ENCODE measurements at places on chromosomes 2 and 18.
A peak's percentile ranks its signal among the peaks of the same experiment; 100 is the strongest.

DNA sequence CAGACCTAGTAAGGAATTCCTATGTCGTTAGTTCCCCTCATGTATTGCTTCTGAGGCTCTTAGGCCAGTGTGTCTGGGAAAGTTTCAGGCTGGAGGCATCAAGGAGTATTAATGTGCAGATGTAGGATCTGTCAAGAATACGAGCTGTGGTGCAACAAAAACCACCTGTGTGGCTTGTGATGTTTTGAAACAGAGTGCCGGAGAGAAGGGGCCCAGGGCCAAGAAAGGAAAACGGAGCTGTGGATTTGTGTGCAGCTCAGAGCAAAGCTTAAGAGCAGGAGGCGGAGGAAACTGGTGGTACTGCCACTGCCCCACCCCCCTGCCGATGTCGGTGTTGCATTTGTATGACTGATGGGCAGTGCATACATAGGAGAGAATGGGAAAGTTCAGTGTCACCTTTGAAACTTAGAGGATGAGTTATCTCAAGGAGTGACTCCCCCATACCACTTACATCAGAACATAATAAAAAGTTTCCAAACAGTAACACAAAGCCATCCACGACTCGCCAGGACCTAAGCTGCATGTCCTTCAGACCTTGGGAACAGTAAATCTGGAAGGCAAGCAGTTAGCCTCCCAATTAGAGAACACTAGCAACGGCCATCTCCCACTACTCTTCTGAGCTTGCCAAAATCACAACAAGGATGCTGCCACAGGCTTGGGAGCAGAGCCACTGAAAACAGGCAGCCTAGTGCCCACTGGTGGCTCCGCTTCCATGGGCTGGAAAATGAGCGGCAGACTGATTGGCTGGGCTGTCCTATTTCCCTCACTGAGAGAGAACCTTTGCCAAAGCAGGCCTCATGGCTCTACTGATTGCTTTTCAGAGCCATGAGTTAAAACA is 152.7 kb upstream of the NT5C1B start:
- DNase-seq: no peak

GRCh38 chr18:2967820-2968219 is 45.1 kb downstream of the LPIN2 start:
- DNase-seq: no peak

DNA sequence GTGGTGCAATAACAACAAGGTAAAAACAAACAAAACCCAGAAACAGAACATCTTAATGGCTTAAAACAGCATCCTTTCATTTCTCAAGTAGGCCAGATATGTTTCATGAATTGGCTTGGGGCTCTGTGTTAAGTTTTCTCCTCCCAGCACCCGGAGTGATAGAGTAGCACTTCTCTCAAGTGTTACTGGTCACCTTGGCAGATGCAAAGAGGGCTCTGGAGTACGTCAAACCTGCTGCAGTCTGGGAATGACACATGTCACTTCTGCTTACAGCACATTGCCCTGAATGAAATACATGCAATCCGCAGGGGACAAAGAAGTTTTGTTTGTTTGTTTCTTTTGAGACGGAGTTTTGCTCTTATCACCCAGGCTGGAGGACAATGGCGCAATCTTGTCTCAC is 639.3 kb downstream of the CNTNAP5 start:
- DNase-seq: no peak

GRCh38 chr2:479031-479430 is 191.1 kb upstream of the ALKAL2 start:
- DNase-seq: no peak

DNA sequence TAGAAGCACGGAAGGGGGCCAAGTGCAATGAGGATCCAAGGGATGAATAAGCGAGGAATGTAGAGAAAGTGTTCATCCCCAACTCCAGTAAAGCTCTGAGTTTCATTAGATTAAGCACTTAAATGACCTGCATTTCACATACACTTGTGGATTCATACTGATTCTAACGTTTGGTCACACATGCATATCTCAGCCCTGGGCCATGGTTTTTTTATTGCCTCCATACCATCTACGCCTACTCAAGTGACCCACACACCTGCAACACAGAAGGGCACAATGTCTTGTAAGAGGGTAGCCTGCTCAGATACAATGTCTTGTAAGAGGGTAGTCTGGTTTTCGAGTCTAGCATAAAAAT is 566 bp upstream of the MRPS5 start:
- no peak for DNase-seq

DNA sequence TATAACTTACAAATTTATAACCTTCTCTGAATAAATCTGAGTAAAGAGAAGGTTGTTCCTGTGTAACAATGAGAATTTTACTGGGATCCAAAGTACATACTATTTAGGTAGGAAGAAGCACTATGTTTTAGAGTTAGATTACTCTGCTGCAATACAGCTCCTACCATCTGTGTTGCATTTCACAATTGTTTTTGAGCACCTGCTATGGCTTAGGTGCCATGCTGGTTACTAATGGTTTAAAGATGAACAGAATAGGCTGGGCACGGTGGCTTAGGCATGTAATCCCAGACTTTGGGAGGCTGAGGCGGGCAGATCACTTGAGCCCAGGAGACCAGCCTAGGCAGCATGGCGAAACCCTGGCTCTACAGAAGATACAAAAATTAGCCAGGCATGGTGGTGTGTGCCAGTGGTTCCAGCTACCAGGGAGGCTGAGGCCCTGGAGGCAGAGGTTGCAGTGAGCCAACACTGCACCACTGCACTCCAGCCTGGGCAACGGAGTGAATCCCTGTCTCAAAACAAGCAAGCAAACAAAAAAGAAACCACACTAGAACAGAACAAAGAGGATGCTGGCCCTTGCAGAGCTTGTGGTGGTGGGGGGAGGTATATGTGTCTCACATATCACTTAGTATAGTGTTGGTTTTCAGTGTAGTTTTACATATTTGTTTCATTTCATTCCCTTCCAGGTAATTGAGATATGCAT is 56.7 kb downstream of the SPTBN1 start:
- DNase-seq: no peak

GRCh38 chr2:130874512-130874911 is 37.8 kb downstream of the ARHGEF4 start:
- DNase-seq: no peak

- DNase-seq: no peak
These were observed 328.0 kb upstream of the HS6ST1 start for GRCh38 chr2:128646691-128647090.

- no peak for DNase-seq
These were observed 2.1 kb downstream of the LIPG start for GRCh38 chr18:49563701-49564517.

DNA sequence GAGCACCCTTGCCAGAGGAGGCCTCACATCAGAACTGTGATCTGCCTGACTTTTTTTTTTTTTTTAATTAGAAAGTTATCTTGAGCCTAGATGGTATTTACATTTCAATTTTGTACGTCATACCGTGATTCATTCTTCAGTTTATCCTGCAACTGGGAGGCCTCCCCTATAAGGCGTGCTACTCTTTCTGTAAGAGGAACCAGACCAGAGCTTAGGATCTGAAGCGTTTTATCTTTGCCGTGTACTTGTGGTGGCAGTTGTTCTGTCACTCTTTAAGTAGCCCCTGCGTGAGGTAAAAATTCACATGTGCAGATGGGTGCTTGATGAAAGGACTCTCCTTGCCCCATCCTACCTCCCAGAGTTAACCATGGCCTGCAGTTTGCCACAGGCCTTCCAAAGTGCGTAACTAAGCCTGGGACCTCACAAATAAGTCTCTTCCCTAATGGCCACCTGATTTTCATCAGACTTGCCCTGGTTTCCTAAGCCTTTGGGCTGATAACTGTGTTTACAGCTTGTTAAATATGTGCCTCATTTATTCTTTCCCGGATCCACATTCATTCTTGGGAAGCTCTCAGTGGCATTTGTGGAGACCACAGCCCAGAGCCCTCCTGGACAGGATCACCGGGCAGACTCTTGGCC is 96.0 kb downstream of the MTCL1 start:
- no peak for DNase-seq

- no peak for DNase-seq
These were observed 247.9 kb downstream of the CLIP4 start for GRCh38 chr2:29363111-29363510.

DNA sequence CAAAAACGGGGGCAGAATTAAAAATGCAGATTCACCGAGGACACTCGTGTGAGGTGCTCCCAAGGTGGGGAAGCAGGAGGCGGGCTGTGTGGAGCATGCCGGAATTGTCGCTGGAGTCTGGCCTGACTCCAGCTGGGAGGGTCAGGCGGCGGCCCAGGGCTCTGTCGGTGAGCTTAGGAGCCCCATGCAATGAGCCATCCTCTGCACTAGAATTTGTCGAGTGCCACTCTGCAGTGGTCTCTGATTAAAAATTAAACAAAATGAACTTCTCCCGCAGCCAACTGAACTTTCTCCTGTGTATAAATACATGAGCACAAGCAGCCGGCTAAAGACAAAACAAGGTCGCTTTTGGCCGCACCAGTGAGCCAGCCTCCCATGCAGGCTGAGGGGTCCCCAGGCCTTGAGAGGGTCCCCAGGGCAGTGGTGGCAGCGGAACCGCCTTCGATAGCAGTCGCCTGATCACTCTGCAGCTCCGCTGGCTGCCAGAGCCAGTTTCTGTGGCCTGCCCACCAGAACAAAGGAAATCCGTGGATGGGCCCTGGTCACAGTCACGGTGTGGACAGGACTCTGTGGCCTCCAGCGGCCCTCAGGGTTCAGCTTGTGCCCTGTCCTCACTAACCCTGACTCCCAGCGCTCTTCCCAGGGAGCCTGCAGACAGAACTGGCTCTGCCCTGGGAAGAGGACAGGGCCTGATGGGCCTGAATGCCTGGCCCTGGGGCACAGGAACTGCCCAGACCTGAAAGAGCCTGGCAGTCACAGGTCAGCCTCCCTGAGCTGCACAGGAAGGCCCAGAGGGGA is 201.3 kb downstream of the EIPR1 start:
- no peak for DNase-seq

DNA sequence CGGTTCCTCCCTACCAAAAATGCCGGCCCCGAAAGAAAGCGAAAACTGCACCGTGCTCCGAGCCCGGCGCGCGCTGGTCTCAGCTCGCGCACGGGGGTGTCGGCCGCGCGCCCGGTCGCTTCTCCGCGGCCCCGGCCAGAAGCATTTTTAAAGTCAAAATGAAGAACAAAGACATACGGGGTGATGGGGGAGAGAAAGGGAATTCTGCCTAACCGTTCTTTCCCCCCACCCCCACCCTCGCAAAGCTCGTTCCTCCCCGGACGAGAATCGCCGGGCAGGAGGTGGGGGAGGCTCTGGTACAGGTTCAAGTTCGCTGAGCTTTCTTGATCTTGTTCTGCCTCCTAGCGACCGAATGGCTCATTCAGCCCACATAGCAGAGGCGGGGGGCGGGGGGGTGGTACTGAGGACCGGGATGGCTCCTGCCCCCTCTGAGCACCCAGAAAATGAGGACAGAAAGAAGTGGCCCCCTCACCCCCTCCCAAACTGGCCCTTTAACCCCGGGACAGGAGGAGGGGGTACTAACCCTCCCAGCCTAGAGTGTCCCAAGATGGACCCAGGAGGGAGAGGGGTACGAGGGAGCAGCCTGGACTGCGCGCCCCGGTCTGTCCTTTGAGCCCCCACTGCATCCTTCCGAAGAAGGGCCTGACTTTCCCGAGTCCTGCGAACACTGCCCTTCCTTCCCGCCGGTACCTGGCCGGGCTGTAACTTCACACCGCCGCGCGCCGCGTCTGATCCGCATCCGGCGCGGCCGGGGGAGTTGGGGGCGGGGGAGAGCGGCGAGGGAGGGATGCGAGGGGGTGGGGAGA is 3.1 kb downstream of the BCL11A start:
- DNase-seq: peak; percentile 92

DNA sequence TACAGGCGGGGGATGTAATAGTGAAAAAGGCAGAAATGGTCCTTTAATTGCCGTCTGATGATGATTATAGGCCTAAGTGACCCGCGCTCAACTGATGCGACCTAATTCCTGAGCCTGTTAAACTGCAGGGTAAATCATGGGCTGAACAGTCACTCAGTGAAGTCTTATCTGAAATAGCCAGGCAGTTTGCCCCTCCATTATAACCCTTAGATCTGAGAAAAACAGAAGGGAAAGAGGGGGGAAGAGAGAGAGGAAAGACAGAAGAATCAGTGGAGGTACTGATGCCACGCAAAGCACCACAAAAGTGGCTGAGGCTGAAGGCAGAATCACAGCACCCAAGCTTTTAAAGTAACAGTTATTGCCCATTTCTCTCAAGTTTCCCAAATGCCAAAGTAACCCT is 73.1 kb upstream of the DNMT3A start:
- no peak for DNase-seq

DNA sequence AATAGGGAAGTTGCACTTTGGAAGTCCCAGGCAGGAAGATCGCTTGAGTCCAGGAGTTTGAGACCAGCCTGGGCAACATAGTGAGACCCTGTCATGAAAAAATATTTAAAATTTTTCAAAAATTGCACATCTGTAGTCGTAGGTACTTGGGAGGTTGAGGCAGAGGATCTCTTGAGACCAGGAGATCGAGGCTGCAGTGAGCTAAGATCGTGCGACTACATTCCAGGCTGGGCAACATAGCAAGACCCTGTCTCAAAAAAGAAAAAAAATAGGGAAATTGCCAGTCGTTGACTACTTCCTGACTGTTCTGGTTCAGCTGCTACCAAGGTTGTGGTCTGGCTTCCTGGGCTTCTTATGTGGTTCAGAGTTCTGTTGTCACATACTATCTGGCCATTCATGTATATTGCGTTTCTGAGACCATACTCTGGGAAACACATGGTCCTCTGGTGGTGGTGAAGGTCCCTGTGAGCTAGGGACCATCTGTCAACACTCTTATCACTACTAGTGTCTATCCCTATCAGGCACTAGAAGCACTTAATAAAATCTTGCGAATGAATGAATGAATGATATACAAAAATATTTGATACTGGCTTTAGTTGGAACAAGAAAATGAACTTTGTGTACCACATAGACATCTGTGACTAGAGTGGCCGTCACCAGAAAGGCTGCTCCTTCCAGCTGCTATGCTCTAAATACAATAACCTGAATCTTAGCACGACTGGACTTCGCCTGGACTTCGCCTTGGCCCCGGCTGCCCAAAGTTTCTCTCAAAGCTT is 861 bp upstream of the KLHL23 start:
- DNase-seq: peak; percentile 86

DNA sequence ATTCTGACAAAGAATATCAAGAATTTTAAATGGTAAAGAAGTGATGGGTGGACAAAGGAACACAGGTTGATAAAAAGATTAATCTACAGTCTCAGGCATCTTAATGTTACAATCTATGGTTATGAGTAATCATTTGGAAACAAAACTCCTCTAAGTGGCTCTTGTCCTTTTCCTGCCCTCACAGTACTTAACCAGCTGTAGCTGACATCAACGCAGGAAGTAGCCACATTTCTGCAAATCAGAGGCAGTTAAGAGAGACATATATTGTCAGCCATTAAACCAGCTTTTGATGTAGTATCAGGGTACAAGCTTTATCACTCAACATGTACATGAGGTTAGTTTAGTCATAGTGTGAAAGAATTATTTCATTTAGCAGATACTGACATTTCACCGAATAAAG is 244.6 kb downstream of the NR4A2 start:
- DNase-seq: no peak

GRCh38 chr2:104538077-104538476 is 315.8 kb upstream of the POU3F3 start:
- peak; percentile 16 for DNase-seq

GRCh38 chr2:217064234-217065011 is 204.6 kb upstream of the TNP1 start:
- DNase-seq: no peak

GRCh38 chr2:239294571-239295054 is 106.2 kb downstream of the HDAC4 start:
- no peak for DNase-seq

- no peak for DNase-seq
These were observed 490.2 kb upstream of the KLHL29 start for GRCh38 chr2:22894761-22895160.
